ENCODE measurements at places on chromosomes 1 and 21.
A peak's percentile ranks its signal among the peaks of the same experiment; 100 is the strongest.

GRCh38 chr1:187038784-187039183 is 210.0 kb downstream of the PLA2G4A start:
- peak; percentile 73 for DNase-seq

DNA sequence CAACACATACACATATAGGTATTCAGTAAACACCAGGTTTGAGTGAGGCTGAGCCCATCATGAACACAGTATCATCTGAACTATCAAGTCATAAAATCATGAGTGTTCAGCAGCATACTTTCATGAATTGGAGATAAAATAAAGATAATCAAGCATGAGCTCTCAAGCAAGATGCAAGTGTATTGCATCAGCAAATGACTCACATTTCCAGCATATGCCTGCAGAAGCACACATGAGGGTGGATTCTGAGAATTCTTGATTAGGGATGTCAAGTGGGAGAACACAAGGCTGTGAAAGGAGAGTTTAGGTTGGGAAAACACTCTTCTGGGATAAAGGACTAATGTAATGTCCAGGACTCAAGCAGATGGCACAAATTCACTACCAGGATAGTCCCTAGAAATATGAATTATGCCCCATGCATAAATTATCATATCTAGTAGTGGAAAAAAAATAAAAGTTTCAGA is 299.2 kb downstream of the SRGAP2C start:
- peak; percentile 27 for DNase-seq

- no peak for DNase-seq
Measured at GRCh38 chr1:234645474-234645953, 35.5 kb upstream of the IRF2BP2 start.

DNA sequence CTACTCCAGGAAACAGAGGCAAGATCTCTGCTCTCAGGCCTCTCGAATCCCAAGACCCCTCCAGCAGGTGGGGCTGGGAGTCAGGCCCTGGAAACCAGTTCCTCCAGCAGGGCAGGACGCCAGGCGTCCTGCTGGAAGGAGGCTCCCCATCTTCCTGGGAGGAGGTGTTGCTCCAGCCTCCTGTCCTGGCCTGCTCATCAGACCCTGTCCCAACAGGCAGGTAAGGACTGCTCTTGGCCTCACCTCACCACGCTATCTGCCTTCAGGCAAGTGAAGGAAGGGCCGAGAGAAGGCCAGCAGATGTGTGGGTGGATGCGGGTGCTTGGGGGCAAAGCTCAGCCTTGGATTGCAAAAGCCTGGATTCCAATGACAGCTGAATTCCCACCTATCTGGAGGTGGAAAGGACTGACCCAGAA is 82.9 kb downstream of the SSBP3 start:
- DNase-seq, result peak; percentile 52

- DNase-seq, result no peak
Measured at GRCh38 chr1:215482079-215482478, 85.0 kb upstream of the KCTD3 start.

- no peak for DNase-seq
Measured at GRCh38 chr1:246397046-246397445, 110.0 kb downstream of the SMYD3 start.

Data from epithelial cell of prostate (primary cell).